Activated T-helper 17 cell treated with anti-CD3 and anti-CD28 coated beads, Interleukin-2, amount 50 U/mL, for 72 hours (primary cell): ENCODE measurements at places on chromosomes 7 and 10. TPM values are rescaled to one million over a fixed set of nuclear protein-coding genes. Genes with fewer than 3 reads are reported as not detected.

DNA sequence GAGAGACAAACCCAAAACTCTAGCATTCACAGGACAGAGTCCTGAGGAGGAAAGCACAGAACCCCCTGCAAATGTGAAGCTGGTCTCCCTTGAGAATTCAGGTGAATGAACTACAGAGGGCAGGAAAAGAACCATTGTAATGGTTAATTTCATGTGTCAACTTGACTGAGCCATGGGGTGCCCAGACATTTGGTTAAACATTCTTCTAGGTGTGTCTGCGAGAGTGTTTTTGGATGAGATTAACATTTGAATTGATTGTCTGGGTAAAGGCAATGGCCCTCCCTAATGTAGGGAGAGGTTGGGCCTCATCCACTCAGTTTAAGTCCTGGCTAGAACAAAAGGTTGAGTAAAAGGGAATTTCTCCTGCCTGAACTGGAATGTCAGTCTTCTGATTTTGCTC is 15.7 kb upstream of the CDK1 start:
- no peak for ATAC-seq

GRCh38 chr7:36439624-36440023 is 50.0 kb downstream of the ANLN start:
- ATAC-seq = no peak

- ATAC-seq = no peak
Observed at GRCh38 chr7:84452618-84453017, 258.0 kb upstream of the SEMA3A start.

- ATAC-seq = no peak
Observed at GRCh38 chr7:15554081-15554480, 7.7 kb downstream of the AGMO start.

DNA sequence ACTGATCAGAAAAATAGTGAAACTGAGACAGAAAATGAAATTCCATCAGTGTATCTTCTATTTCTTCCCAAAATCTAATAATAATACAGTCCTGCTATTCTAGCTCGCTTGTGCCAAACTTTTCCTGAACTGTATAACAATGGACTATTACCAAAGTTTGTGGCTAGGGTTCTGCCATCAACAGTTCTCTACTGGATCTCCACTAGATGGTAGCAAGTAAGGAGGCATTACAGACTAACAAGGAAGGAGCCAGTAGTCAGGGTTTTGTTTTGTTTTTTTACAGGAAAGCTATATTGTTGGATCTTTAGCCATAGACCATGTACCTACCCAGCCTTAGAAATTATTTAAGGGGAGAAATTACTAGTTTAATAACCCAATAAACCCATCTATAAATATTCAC is 10.8 kb downstream of the MTERF1 start:
- no peak for ATAC-seq

ANKRD30A gene
- not detected for total RNA-seq

SFRP5 gene
- total RNA-seq = not detected

NUDT13 gene
- 1.3 TPM for total RNA-seq

AGR3 gene
- not detected for total RNA-seq
